ENCODE measurements at places on chromosomes 1 and 21.

- DNase-seq: no peak
Measured at GRCh38 chr1:165888552-165888920, 61.1 kb downstream of the UCK2 start.

DNA sequence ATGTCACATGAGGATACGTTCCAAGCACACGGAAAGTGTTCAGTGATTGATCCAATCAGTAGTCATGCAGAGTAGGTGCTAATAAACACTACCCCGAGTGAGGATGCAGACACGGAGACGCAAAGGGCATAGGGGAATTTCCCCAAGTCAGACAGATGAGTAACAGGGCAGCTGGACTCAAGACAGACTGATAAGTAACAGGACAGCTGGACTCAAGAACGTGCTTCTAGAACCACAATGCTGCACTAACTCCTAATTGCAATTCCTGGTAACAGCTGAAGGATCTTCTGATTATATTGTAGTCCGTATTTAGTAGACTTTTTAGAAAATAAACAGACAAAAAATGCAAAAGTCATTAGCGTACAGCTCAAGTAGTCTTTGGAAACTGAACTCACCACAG, 1.9 kb upstream of the OR2T10 start:
- no peak for DNase-seq

DNA sequence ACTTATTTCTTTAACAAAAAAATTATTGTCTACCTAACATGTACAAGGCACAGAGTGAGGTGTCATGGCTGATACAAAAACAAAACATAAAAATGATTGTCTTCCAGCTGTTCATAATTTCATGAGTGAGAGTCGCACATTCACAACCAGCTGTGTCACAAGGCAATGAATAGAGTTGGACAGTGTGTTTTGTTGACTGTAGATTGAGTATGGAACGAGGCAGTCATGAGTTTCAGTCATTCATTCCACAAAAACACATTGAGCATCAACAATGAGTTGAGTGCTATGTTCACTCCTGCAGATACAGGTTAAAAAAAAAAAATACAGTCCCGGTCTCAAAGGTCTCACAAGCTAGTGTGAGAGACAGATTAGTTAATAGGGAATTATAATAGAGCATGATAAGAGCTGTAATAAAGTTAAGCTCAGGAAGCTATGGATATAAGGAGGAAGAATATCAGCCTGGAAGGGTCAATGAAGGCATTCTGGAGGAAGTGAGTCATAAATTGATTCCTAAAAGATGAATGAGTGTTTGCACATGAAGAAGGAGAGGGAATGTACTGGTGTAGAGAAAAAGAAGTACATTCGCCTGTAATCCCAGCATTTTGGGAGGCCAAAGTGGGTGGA, 47.8 kb upstream of the ARHGAP29 start:
- DNase-seq: no peak

GRCh38 chr1:150560011-150560438, 10.8 kb downstream of the ADAMTSL4 start:
- DNase-seq: no peak

- DNase-seq: no peak
Measured at GRCh38 chr1:40782371-40782956, 1.1 kb upstream of the KCNQ4 start.

- no peak for DNase-seq
Measured at GRCh38 chr21:36626791-36627190, 72.1 kb upstream of the SIM2 start.

DNA sequence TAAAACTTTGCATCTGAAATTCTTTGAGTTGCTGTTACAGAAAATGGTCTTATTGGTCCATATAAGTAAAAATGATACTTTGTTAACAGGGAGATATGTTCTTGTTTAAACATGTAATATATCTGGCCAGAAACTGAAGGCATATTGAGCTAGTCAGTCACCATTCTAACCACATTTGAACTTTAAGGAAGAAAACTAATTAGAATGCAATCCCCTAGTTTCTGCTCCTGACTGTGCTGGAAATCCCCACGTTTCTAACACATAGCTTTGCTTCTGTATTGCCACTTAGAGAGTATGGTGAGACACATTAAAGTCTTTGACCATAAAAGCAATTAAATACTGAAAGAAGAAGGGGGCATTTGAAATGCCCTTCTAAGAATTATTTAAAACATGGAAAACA, 32.1 kb upstream of the HIVEP3 start:
- DNase-seq: no peak

- no peak for DNase-seq
Measured at GRCh38 chr1:212104586-212105325, 69.2 kb downstream of the DTL start.

- DNase-seq: no peak
Measured at GRCh38 chr1:205491794-205492193, 12.7 kb upstream of the CDK18 start.

- no peak for DNase-seq
Measured at GRCh38 chr21:25513810-25514209, 93.5 kb downstream of the MRPL39 start.

DNA sequence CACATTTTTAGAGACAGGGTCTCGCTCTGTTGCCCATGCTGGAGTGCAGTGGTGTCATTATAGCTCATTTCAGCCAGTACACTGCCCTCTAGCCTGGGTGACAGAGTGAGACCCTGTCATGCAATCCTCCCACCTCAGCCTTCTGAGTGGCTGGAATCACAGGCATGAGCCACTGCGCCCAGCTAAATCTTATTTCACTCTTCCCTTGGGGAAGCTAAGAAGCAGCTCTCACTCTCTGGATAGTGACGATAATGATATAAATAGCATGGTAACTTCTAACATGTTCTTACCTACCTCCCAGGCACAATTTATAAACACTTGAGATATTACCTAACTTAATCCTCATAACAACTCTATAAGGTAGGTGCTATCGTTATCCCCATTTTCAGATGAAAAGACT, 24.9 kb downstream of the IQGAP3 start:
- no peak for DNase-seq

DNA sequence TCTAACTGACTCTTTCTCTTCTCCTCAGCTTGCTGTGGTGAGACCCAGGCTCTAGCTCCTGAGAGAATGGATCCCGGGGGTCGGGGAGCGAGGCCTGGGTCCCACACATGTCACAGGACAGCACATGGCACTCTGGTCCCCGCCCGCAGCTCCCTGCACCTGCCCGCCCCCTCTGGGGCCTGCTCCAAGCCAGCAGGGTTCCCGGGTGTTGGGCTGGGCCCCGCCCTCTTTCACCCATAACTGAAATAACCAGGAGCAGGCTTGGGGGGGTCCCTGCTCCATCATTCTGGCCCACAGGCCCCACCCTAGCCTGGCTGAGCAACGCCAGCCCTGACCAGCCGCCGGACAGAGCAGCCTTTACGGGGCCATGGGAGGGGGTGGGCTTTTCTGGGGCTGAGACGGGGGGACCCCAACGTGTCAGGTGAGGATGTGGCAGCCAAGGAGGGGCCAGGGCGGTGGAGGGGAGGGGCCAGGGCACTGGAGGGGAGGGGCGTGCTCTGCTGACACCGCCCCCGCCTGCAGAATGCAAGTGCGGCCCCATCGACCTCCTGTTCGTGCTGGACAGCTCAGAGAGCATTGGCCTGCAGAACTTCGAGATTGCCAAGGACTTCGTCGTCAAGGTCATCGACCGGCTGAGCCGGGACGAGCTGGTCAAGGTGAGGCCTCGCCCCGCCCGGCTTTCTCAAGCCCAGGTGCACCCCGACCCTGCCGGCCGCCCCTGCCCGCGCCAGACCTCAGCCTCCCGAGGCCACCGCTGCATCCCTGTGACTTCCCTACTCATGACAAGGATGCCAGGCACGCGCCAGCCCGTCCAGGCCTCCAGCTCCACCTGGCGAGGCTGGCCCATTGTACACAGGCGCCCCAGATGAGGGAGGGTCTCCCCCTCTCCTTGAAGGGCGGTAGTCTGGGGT, 19.4 kb downstream of the COL6A1 start:
- no peak for DNase-seq

All from epithelial cell of prostate (primary cell).